Lung (tissue), 17 donors: ENCODE measurements at places on chromosomes 3 and 15. TPM values are rescaled to one million over a fixed set of nuclear protein-coding genes. Genes with fewer than 3 reads are reported as not detected.

Gene PLSCR2
- not detected for total RNA-seq

Gene APBA2
- 18.3 TPM for total RNA-seq

Gene EIF4E3
- total RNA-seq: 21.8 TPM

Gene MRAS
- total RNA-seq: 28.7 TPM

Gene CYP1A2
- total RNA-seq: not detected

Gene ARHGEF26
- 34.8 TPM for total RNA-seq

Gene CNTN3
- 1.5 TPM for total RNA-seq

Gene CGGBP1
- 101 TPM for total RNA-seq
